ENCODE measurements at places on chromosomes 3 and 15.

- no peak for DNase-seq
Observed at GRCh38 chr3:156488767-156489166, 66.2 kb downstream of the SSR3 start.

- no peak for DNase-seq
Observed at GRCh38 chr15:101306341-101307047, 11.4 kb upstream of the SNRPA1 start.

DNA sequence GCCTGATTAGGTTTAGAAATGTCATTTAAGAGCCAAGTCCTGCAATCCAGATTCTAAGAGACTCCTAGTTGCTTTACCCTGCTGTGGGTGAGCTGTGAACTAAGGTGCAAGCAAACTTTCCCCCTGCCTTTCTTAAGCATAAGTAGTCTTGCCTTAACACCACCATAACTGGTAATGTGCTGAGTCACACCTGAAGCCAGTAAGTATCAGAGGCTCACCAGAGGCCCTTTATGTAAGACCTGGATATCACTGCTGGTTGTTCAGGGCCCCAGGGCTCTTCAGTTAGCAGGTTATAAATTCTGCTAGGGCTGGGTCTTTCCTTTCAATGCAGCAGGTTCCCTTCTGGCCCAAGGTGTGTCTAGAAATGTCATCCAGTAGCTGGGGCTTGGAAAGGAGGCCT is 509.9 kb downstream of the VGLL3 start:
- no peak for DNase-seq

GRCh38 chr3:55571913-55572312 is 84.8 kb upstream of the WNT5A start:
- DNase-seq: no peak

- DNase-seq: no peak
Observed at GRCh38 chr3:190064112-190064511, 56.6 kb downstream of the P3H2 start.

DNA sequence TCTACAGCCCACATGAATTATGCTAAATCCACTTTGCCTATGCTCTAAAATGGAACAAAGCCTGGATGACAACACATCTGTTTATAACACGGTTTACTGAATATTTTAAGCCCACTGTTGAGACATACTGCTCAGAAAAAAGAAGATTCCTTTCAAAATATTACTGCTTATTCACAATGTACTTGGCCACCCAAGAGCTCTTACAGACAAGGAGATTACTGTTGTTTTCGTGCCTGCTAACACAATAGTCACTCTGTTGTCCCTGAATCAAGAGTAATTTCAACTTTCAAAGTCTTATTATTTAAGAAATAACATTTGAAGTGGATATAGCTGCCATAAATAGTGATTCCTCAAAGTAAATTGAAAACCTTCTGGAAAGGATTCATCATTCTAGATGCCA is 70.9 kb downstream of the ANKRD28 start:
- DNase-seq: no peak

GRCh38 chr3:187016639-187017345 is 86.5 kb downstream of the ST6GAL1 start:
- no peak for DNase-seq

DNA sequence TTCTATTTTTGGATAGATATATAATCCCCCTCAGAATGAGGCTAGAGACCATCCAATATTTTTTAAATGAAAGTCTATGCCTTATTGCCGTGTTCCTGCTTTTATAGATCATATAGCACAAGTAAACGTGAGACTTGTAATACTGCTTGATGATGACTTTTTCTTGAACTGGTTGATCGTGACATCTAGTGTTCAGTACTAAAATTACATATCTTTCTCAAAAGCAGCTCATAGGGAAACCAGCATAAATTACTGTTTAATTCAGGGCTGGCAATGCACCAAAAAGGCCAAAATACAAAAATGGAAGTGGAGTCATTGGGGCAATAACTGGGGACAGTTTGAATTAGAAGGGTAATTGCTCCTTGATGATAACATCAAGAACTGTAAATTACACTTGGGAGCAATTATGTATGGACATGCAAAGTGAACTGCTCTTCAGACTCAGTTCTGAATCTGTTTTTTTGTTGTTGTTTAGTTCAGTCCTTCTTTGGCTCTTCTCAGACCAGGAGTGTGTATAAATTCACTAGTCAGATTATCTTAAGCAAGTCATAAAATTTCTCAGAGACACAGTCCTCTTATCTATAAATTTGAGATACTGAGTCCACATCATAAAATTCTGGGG is 325.3 kb downstream of the THSD4 start:
- DNase-seq: peak; percentile 15

DNA sequence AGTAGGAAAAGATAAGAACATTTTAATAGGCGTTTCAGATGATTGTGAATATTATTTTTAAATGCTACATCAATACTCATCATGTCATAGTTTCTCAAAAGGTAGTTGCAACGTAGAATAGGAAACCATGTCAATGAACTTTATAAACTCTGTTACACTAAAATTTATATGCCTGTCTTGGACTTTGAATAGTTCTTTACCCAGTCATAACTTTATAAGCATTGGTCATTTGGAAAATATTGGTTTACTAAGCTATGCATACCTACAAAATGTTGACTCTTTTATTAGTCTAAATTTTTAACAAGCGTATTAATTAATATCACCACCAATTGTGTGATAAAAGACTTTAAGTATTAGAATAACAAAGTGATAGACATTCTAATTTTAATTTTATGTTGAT is 293.5 kb downstream of the CGGBP1 start:
- no peak for DNase-seq

DNA sequence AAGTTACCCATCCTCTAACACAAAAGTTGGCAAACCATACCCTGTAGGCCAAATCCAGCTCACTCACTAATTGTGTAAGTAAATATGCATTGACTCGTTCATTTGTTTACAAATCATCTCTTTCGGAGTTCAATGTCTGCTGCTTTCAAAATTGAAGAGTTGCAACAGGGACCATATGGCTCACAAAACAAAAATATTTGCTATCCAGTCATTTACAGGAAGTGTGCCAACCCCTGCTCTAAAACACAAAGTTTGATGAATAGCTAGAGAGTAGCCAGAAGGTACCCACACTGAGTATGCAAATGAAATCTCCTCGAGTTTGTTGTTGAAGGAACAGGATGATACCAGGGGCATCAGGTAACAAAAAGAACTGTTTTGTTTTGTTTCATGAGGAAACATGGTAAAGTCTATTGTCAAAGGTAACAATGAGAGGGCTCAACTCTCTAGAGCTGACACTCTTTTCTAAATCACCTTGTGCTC is 236.2 kb upstream of the THBS1 start:
- no peak for DNase-seq

DNA sequence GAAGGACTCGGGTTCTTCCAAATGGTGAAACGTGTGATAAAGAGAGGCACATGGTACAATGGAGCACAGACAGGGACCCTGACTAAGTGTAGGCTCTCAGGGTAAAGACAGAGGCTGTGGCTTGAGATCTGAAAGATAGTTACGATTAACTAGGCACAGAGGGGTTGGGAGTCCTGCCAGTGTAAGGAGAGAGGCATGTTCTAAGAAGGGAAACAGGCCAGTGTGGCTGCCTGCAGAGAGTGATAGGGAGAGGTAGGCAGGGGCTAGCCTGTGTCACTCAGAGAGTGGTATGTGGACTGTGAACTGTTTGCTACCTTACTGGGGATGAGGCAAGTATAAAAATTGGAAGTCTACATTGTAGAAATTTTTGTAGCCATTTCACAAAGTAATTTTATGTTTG is 109.5 kb downstream of the PEX5L start:
- DNase-seq: no peak

DNA sequence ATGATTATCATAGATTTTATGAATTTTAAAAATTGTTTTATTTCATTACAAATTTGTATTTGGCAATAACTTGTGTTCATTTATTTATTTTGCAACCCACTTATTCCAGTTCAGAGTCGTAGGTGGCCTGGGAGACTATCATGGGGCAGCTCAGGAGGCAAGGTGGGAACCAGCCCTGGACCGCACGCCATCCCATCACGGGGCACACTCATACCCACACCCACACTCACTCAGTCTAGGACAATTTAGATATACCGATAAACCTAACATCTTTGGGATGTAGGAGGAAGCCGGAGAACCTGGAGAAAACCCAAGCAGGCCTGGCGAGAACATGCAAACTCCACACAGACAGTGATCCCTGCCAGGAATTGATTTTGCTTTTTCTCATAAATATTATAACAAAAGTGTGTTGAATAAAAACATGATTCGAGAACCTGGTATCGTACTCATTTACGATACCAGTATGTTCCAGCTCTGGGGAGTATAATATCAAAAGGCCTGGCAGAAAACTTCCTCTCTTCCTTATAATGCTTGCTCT is 205.3 kb downstream of the NFKBIZ start:
- no peak for DNase-seq

GRCh38 chr15:69871511-69872134 is 226.1 kb downstream of the TLE3 start:
- DNase-seq: no peak

DNA sequence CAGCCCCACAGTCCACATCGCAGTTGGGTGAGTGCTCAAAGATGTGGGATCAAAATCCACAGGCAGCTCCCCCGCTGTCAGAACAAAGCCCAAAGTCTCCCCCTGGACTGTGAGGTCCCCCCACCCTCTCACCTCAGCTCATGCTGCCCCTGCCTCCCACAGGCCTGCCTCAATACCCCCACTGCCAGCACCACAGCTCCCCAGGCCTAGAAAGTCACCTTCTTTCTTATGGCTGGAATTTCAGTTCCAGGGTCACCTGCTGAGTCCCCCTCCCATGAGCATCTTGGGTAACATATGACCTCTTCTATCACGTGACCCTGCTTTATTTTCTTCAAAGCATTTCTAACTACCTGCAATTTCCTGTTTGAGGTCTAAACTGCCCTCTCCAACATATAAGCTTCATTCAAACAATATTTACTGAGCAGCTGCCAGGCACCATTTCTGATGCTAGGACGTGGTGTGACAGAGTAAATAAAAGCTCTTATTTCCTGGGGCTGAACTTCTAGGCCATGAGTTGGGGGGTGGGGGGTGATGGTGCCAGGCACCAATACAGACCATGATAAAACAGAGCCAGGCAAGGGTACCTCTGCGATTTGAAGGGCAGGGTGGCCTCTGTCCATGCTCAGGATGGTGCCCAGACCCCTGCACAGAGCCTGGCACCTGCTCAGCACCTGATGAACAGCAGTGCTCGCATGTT is 2.4 kb upstream of the TMEM89 start:
- DNase-seq: no peak

GRCh38 chr15:49737127-49737526 is 116.3 kb downstream of the DTWD1 start:
- no peak for DNase-seq

DNA sequence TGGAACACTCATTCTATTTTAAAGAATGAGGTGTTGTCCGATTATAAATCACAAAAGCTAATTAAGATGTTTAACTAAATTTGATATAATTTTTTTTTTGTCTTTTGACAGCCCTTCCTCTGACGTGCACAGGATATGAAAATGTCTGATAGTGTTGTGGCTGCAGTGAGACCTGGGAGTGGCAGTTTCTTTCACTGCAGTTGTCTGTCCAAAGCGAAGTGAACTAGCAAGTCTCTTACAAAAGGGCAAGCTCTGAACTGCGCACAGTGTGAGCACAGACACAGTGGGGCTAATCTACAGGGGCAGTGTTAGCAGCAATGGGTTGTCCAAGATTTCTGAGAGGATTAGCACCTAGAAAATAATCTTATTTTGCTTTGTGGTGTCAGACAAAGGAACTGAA is 29.1 kb upstream of the MYRIP start:
- no peak for DNase-seq

GRCh38 chr3:61908382-61908781 is 347.0 kb downstream of the PTPRG start:
- DNase-seq: no peak

DNA sequence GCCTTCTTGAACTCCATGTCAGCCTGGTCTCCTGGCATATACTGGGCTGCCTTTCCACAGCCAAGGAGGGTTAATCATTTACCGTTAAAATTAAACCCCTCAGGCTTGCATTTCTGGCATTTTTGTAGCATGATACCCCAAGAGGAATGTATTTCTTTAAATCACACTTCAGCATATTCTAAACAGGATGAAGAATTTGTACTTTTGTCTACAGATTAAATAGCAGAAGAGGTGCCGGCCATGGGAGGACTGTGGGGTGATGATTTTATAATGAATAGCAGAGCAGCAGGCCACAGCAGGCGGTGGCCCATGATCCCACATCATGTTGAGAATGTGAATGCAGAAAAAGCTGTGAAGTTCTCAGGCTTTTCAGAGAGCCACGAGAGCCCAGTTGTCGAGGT is 90.2 kb downstream of the ARNT2 start:
- no peak for DNase-seq

DNA sequence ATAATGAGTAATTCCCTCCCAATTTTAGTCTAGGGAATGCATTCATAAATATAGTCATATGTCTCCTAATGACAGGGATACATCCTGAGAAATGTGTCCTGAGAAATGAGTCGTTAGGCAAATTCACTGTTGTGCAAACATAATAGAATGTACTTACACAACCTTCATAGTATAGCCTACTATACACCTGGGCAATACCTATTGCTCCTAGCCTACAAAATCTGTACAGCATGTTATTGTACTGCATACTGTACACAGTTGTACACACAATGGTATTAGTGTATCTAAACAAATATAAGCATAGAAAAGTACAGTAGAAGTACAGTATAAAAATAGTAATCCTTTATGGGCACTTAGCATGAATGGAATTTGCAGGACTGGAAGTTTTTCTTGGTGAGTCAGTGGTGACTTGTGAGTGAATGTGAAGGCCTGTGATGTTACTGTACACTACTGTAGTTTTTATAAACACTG is 6.6 kb downstream of the DTWD1 start:
- no peak for DNase-seq

- peak; percentile 30 for DNase-seq
Observed at GRCh38 chr3:16300881-16301359, 35.9 kb downstream of the OXNAD1 start.

GRCh38 chr3:57957824-57958223 is 50.4 kb upstream of the FLNB start:
- no peak for DNase-seq
